C1 segment of cervical spinal cord (tissue), 14 donors: ENCODE measurements at places on chromosomes 1 and 21.

DNA sequence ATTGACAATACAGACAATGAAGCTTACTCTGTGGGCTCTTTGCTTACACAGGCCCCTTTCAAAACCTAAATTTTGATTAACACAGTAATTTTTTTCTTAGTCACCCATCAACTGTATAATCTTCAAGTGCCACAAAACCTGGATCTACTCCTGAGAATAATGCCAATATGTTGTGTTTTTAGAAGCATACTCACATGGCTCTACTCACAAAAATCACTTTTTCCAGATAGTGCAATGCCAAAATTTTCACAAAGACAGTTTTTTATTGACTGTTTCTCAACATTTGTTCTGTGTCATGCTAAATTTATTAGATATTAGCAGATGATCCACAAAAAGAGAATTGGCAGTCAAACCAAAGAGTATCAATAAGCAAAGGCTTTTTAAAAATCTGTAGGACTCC, 493.7 kb upstream of the C1orf87 start:
- no peak for DNase-seq

- DNase-seq, result no peak
Measured at GRCh38 chr1:18511874-18512150, 31.1 kb downstream of the KLHDC7A start.

- peak; percentile 63 for DNase-seq
Measured at GRCh38 chr1:5991381-5992025, 722 bp downstream of the NPHP4 start.

DNA sequence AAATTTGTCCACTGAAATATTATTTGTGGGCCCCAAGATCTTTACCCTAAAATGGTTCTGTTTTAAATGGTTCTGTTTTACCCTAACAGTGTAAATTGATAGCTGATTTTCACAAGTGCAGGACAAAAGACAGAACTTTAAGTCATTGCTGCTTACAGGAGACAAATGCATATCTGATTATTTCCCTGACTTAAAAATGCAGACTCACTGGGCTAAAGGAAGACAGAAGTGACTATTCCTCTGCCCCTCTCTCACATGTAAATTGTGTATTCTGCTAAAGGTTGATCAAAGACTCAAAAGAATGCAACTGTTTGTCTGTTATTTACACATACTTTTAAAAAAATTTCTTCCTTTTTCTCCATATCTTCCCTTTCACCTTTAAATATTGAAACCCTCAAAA, 12.7 kb downstream of the FCRL5 start:
- no peak for DNase-seq

DNA sequence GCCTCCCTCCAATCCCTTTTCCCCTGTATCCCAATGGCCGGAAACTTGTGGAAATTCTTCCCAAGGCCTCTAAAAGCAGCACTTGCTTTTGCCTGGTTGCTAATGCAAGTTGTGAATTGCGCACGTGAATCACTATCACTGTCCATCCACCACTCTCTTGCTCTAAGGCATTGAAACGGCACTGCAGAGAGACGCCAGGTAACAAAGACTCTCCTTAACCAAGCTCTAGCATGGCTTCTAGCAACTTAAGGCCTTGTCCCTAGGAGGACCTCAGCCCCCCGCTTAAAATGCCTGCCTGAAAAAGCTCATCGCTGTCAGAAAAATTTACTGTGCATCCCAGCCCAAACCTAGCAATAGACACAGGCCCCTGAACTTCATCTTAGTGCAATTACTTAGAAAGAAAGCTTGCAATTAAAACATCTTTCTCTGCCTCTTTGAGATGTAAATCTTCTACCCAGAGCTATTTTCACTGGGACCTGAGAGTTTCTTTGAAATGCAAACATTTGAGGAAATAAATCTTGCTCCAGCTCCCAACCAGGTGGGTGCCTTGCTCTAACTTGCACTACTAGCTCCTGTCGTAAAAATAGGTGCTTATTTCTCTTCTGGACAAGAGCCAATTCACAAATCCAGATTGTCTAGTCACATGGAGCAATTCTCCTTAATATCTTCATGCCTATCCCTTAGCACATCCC, 32.9 kb upstream of the ITLN2 start:
- no peak for DNase-seq

DNA sequence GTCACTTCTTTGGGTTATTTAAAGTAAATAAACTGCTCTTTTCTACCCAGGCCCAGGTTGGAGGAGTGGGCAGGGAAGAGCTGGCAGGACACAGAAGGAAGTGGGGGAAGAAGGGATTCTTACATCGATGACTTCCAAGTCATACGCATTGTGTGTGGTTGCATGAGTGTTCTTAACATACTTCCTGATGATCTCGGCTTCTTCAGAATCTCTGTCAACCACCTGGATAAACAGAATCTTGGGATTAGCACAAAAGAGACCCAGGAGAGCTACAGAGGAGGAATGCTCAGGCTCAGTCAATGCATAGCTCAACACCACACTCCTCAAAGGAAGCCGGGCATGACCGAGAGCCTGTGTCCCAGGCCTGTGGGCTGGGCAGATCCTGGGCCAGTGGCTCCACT, 42.1 kb downstream of the PARP1 start:
- no peak for DNase-seq

DNA sequence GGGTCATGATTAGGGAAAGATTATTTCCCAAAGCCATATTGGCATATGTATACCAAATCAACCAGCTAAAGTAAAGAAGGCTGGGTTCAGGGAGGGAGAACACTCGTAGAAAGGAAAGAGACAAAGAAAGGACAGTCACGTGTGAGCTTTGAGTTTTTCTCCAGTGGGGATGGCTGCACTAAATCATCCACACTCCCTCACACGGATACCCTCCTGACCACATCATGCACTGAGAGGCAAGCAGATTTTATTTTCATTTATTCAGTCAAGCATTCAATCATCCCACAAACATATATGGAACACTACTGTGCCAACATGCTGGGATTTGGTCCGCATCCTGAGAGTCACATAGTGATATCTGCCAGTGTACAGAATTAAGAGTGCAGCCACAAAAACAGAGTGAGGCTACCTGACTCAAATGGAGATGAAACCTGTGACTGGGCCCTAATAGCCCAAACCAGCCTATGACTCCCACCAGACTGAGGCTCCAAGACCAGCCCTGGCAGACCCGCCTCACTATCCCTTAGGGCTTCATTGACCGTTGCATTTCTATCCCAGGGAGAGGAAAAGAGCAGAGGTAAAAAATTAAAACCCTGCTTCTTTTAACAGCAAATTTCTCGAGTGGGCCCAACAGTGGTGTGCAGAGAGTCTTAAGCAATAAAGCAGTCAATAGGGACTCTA, 155.9 kb downstream of the BARHL2 start:
- no peak for DNase-seq

- no peak for DNase-seq
Measured at GRCh38 chr1:212518188-212519054, 85.7 kb downstream of the NENF start.

DNA sequence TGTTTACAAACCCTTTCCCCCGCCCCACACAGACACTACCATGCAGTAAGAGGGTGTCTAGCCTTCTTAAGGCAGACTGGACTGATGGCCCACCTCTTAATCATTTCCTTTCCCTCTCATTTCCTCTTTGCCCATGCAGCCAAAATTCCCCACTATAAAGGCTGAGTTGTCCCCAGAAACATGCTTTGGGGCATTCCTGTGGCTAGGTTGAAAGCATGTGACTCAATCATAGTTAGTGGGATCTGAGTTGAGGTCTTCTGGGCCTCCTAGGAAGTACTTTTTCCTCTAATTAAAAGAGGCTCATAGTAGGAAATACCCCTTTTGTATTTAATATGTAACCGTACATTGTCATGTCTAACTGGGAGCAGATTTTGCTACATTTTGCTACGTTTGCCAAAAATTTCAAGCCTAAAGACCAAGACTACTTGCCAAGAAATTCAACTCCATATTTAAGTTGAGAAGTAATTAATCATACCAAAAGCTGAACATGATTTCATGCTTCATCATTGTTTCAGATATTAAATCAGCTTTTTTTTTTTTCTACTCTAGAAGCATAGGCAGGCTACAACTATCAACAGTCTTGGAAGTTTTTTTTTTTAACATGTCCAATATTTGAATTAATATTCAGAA, 174.7 kb downstream of the ADGRL4 start:
- no peak for DNase-seq

GRCh38 chr1:210298936-210299335, 29.8 kb upstream of the HHAT start:
- no peak for DNase-seq

DNA sequence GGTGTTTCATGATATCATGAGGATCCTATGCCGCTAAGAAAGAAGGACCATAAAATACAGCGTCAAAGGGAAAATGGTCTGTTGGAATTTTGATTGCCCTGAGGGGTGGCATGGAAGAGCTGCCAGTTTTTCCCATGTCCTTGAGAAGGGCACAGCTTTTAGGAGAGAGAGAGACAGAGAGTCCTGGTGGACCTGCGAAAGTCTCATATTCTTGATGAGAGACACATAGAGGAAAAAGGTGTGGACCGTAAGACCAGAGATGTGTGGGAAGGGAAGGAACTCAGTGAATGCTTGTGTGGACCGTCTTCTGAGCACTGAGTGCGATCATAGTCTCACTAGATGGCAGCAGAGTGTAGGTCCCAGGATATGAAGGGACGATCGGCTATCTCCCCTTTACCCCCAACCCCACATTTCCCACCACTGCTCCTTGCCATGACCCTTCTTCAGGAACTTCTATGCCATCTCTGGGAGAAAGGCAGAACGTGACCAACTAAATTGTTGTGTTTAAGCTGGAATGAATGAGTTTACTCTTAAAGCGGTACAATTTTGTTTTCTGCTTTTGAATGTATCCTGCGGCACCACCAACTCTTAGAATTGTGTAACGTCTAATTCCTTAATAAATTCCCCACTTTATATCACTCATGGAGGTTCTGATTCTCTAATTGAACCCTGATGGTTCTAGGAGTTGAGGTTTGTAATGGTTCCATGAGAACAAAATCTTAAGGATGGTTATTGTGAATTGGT, 117.7 kb downstream of the CTH start:
- DNase-seq, result no peak

DNA sequence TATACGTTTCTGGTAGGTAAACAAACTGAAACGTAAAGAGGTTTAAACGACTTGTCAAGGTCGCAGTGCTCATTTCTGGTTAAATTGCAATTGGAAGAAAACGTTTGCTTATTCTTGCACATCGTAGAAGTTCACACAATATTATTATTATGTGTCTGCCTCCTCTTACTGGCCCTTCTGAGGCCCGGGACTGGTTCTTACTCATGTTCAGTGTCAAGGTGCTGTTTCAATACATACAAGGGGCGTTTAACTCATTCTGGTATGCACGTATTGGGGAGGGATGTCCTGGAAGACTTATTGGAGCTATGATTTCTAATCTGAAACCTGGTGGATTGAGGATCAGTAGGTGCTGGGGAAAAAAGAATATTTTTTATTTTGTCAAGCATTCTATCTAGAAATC, 932 bp downstream of the RPF1 start:
- no peak for DNase-seq

- no peak for DNase-seq
Measured at GRCh38 chr1:227343727-227344551, 25.6 kb upstream of the CDC42BPA start.

GRCh38 chr1:236154671-236155398, 12.5 kb downstream of the GPR137B start:
- DNase-seq, result no peak

DNA sequence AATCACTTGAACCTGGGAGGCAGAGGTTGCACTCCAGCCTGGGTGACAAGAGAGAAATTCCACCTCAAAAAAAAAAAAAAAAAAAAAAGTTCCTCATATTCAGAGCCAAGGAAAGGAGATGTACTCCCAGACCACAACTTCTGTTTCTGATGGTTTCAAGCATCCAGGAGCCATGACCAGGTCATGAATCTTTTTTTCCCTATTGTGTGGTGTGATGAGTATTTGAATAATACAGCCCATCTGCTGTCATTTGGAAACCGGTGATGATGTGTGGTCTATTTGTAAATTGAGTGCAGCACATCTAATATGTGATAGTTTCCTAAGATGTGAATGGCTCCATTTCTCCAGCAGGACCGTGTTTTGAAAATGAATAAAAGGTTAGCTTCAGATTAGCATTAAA, 18.6 kb downstream of the PIK3CD start:
- no peak for DNase-seq

- no peak for DNase-seq
Measured at GRCh38 chr1:204626381-204626780, 59.2 kb downstream of the LRRN2 start.

- no peak for DNase-seq
Measured at GRCh38 chr21:41755934-41756773, 10.7 kb downstream of the RIPK4 start.

DNA sequence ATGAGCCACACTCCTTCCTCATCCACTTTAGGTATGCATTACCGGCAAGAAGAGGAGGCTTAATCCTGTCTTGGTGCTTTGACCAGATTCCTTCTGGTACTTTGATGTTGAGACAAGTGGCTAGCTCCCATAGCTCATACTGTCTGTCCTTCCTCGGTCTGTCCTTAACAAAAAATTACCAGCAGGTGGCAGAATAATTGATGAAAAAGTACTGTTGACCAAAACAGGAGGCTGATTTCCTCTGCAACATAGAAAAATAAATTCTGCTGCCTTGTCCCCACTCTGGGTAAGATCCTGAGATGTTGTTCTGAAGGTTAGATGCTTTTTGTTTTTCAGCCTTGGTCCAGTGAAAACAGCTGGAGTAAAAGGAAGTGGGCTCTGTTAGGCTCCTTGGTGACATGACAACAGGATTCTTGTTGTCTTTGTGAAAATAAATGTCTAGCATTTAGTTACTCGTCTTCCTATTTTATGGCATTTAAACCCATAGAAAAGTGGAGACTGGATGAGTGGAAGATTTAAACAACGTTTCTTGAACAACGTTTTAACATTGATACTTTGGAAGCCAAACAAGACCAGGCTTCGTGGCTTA, 11.2 kb upstream of the HJV start:
- DNase-seq, result no peak

- DNase-seq, result peak; percentile 11
Measured at GRCh38 chr1:10975567-10976326, 36.7 kb upstream of the TARDBP start.

GRCh38 chr1:67556297-67556900, 126.2 kb upstream of the SERBP1 start:
- DNase-seq, result no peak

DNA sequence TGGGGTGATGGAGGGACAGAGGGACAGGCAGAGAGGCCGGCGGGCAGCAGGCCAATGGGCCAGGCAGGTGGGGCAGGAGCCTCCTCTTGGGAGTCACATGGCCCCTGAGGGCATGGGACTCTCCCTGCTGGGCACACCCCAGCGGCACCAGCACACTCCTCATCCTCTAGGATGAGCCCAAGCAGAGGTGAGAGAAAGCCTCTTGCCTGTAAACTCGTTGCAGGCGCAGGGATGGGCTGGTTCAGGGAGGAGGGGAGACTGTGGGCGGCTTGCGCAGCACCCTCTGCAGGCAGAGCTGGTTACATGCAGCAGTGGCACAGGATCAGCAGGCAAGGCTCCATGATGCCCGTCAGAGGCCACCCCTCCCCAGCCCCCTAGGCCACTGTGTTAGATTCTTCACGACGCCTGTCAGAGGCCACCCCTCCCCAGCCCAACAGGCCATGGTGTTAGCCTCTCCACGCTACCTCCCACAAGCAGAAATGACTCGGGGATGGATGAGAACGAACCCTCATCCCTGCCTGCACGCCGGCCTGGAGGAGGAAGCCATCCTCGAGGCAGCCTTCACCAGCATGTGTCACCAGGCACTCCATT, 209.7 kb upstream of the VAMP3 start:
- no peak for DNase-seq
